ENCODE measurements at places on chromosomes 7 and 10. TPM values are rescaled to one million over a fixed set of nuclear protein-coding genes. Genes with fewer than 3 reads are reported as not detected.
A peak's percentile ranks its signal among the peaks of the same experiment; 100 is the strongest.

DNA sequence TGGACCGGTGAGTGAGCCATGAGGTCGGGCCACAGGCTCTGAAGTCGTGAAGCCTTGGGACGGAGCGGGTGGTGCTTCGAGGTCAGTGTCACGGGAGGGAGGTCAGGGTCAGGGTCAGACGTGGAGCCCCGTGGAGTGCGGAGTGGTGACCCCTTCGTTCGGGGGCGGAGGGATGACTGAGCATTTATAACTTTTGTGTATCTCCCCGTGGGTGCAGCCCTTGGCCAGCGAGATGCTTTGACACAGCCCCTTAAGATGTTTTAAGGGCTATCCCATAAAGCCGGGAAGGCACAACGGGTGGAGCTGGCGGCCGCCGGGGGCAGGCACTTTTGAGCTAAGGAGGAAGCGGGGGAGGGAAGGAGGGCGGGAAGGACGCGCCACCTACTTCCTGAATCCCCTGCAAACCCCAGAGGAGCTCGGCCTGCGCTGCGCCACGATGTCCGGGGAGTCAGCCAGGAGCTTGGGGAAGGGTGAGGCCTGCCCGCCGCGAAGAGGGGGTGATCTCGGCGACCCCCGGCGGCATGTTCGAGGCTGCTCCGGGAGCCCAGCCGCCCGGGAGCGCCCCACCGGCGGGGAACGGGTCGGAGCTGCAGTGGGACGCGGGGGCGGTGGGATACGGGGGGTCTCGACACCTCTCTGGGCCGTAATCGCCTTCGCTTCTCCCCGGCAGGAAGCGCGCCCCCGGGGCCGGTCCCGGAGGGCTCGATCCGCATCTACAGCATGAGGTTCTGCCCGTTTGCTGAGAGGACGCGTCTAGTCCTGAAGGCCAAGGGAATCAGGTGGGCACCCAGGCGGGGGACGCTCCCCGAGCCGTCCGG, at the start of gene GSTO1:
Gene GSTO1, plus strand, starts transcription at position 400 of the 818 bp plus-strand sequence. Its CDS starts 37 bp downstream, at position 437.
- peak; percentile 95 for DNase-seq

- no peak for DNase-seq
Observed at GRCh38 chr10:106506526-106507283, 657.8 kb downstream of the SORCS1 start.

- DNase-seq = no peak
Observed at GRCh38 chr10:29228562-29228961, 60.3 kb upstream of the LYZL1 start.

DNA sequence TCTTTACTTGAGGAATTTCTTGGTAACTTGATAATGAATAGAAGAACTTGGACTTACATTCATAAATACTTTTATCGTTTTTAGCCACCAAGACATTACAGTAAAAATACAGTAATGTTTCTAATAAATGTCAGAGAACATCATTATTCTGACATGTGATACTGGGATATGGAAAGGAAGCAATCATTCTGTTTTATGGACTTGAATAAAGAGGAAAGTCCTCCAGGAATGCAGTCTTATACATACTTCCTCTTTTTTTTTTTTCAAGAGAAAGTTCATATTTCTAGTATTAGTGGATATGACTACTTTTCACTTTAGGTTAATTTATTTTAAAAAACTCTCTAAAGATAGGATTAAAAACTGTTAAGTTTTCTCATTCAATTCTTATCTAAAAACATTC, 220.0 kb upstream of the SEMA3C start:
- no peak for DNase-seq

- DNase-seq = no peak
Observed at GRCh38 chr7:142528608-142529408, 220.5 kb upstream of the PRSS1 start.

- DNase-seq = peak; percentile 65
Observed at GRCh38 chr10:5545011-5545410, 20.2 kb downstream of the CALML3 start.

DNA sequence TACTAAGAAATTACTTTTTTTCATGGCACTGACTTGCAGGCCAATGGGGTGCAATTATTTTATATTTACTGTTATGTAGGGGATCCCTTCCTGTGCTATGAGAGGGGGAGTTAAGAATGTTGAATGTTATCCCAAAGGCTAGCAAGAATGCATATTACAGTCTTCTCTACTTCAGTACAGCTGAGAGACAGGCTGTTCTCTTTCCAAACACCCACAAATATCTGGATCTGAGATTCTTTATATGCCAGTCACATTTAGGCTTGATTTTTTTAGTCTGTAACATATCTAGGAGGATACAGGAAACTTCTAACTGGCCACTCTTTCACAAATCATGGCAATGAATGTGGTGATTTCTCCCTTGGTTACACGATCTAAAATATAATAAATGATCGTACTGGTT, 266.4 kb upstream of the FZD8 start:
- no peak for DNase-seq

DNA sequence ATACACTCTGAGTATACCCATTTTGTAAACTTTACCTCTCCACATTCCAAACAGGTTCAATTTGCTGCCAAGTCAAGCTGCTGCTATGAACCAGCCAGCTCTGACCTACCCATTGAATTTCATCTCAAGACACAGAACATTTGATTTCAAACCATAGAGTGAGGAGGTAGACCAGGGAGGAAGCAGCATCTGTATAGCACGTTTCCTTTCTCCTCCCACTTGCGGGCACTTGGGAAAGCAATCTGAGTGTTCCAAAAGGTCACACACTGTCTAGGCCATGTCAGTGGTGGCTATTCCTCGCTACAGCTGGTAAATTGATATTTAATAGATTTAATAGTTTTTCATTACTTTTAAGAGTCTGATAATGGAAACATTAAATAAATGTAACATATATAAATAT, 147.8 kb upstream of the EEPD1 start:
- no peak for DNase-seq

- DNase-seq = no peak
Observed at GRCh38 chr10:69389827-69390490, 26.8 kb downstream of the TACR2 start.

DNA sequence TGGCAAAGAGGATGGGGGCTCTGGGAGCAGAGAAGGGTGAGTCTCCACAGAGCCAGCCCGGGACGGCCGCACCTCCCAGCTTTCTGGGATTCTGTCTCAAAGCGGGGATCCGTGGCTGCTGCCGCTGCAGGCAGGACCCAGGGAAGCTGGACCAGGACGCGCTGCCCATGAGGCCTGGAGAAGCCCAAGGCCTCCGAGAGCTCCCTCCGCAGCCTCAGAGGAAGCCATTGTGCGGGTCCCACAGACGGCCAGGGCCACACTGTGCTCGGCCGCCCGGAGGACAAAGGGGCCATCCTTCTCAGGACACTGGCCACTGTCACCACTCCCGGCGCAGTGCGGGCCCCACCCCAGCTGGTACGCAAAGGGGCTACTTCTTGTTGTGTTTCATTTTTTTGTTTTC, 79.3 kb upstream of the PDGFA start:
- no peak for DNase-seq

DNA sequence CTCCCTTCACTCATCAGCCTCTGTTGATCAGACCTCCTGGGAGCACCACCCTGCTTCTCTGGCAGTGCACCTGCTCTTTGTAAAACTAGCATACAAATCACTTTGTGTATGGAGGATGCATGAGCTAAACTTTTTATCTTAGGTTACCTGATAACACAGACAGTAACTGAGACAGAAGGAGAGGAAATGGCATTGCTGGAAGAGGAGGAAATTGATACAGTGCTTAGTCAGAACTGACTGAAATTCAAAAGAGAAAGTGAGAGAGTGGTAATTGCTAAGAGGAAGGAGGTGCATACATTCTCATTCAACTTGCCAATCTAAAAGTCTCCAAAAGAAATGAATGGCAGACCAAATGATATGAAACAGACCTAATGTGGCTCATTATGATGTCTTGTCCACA, 1120.7 kb downstream of the GATA3 start:
- DNase-seq = no peak

DNA sequence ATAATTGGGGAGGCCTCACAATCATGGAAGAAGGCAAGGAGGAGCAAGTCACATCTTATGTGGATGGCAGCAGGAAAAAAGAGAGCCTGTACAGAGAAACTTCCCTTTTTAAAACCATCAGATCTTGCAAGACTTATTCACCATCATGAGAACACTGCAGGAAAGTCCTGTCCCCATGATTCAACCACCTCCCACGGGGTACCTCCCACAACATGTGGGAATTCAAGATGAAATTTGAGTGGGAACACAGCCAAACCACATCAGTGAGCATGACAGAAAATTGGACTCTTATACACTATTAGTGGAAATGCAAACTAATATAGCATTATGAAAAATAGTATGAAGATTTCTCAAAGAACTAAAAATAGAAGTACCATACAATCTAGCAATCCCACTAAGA, 271.2 kb downstream of the MAGI2 start:
- DNase-seq = no peak

DNA sequence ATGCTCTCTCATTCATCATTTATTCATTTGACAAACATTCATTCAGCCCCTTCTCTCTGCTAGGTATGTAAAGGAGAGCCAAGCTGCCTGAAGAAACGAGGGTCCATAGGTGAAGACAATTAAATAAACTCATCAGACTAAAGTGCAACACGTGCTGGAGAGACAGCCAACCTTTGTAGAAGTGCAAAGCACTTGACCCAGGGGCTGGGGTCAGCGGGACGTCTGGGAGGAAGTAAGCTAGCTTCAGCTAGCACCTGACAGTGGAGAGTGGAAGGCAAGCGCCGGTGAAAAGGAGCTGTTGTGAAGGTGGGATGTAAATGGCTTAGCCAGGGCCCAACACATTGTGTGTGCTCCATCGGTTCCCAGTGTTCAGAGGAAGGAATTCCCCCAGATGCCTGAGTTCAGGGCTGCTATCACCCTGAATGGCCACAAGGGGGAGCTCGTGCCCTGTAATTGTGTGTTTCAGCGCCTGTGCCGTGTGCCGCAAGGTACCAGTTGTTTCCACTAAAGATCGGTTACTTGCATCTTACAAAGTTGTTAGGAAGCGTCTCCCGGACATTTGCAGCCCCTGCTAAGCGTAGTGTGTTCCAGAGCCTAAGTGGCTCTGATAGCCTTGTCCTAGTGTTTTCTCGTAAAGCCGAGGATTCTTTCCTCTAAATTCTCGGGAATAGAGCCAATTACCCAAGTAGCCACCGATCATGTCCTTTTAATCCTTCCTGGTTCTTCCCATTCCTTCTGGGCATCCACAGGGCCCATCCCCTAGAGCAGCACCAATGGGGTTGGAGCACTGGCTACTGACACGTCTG, 30.6 kb downstream of the TLX1 start:
- DNase-seq = peak; percentile 82

DNA sequence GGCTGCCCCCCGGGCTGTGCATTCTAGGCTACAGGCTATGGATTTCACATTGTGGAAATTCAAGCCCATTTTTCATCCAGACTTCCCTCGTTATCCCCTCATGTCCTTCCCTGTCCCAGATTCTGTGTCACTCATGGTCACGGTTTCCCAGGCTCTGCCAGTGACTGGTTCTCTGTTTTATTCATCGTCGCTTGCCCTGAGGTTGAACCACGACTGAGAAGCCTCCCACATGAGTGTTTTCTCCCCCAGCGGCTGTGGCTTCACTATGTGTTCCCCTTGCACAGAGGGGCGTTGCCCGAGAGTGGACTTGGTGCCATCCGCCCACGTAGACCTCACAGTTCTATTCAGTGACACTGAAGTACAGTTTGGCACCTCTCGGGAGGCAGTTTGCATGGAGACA, 14.0 kb downstream of the NOM1 start:
- no peak for DNase-seq

DNA sequence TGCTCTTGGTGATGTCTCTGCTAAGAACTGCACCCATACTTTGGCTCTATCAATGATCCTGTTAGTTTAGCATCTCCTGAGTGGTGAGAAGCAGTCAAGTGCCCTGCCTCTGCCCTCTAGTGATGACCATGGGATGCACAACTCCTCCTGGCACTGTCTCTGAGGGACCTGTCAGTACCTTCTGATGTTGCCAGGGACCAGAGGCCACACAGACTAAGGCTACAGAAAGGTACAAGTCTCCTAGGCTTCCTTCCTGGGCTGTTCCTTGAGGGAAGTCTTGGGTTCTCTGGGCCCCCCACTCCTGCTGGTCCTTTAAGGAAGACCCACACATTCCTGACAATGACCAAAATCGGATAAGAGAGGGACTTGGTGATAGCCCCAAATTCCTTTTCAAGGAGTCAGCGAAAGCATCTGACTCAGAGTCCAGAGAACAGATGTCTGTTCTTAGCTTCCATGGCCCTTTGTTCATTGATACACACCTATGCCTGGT, 15.3 kb downstream of the NKX2-3 start:
- no peak for DNase-seq

- peak; percentile 76 for DNase-seq
Observed at GRCh38 chr7:102061981-102062390, 224.7 kb upstream of the SH2B2 start.

- no peak for DNase-seq
Observed at GRCh38 chr7:44962483-44963251, 16.1 kb downstream of the MYO1G start.

DNA sequence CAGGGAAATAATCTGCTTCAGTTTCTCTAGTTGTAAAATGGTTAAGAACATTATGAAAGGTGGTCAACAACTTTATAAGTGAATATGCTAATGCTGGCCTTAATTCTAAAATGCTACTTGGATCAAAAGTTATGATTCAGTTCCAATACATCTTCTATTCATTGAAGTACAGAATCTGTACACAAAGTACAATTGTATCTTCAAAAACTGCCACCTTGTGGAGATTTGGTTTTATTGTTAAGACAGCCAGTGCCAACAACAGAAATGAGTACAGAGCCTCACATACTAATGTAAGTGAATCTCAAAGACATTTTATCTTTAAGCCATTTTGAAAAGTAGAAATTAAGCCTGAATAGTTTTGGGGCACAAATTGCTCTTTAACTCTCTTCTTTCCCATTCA, 194.0 kb downstream of the CFTR start:
- no peak for DNase-seq

- no peak for DNase-seq
Observed at GRCh38 chr10:61812920-61813319, 88.6 kb upstream of the ARID5B start.

- peak; percentile 36 for DNase-seq
Observed at GRCh38 chr10:375815-376505, 240.7 kb downstream of the ZMYND11 start.

DNA sequence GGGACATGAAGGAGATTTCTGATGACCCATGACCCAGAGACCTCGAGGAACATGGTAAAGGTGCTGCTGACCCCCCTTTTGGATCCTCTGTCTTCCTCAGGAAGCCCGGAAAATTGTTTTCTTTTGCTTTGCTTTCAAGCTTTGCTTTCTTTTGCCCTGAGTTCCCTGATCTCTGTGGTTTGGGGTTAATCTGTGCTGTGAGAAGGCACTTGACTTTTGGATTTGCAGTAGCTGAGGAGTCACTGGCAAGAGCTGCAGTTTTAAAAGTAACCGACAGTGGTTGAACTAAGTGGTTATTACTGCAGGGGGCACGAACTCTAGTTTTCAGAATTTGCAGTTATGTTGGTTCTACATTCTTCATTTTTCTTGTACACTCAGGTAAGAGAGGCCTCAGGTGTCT, 53.0 kb downstream of the PDZD8 start:
- no peak for DNase-seq

GRCh38 chr10:87716348-87716670, 56.6 kb downstream of the PAPSS2 start:
- no peak for DNase-seq

Gene TECPR1
- total RNA-seq = 16.6 TPM

Gene LEP
- 0.30 TPM for total RNA-seq

Gene CRPPA
- total RNA-seq = 7.3 TPM

Gene HPSE2
- total RNA-seq = 0.16 TPM

Gene PDGFA
- 38.9 TPM for total RNA-seq

Gene CLRN3
- total RNA-seq = not detected

Gene LRRD1
- 0.43 TPM for total RNA-seq

Gene TSPAN15
- 6.9 TPM for total RNA-seq

Gene NPFFR1
- not detected for total RNA-seq

Gene EIF5AL1
- total RNA-seq = 0.08 TPM
